ENCODE measurements at places on chromosomes 3 and 15.

DNA sequence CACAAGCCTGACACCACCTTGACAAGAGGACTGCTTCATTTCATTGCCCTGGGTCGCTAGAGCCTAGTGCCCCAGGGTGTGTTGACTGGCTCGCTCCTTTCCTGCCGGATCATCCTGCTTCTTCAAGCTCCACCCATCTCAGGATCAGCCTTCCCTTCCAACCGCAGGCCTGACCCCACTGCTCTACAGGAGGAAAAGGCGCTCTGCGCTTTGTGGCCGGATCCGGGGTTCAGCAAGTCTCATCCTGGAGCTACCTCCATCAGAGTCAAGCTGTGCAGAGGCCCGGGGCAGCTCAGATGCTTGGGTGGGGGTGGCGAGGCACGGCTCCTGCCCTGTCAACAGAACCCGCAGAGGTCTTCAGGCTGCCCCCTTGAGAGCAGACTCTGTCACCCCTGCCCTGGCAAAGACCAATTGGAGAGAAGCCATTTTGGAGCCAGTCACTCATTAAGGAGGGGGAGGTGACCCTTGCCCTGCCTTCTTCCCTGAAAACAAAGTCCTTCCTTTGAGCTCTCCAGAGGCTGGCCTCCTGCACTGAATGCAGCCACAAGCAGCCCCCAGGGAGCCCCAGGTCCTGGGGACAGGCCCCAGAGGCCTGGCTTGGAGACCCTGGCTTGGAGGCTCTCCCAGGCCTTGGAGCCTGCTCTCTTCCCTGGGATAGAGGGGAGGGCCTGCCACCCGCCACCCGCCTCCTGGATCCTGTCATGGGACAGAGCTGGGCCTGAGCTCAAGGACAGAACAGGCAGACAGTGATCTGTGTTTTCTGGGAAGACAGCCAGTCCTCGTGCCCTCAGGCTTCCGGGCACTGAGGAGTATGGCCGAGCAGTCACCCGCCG, 80.3 kb downstream of the CPN2 start:
- DNase-seq: no peak

GRCh38 chr3:12541625-12542024, 3.7 kb downstream of the MKRN2OS start:
- DNase-seq: no peak

- DNase-seq: no peak
Observed at GRCh38 chr3:170717410-170718402, 131.8 kb upstream of the SLC7A14 start.

DNA sequence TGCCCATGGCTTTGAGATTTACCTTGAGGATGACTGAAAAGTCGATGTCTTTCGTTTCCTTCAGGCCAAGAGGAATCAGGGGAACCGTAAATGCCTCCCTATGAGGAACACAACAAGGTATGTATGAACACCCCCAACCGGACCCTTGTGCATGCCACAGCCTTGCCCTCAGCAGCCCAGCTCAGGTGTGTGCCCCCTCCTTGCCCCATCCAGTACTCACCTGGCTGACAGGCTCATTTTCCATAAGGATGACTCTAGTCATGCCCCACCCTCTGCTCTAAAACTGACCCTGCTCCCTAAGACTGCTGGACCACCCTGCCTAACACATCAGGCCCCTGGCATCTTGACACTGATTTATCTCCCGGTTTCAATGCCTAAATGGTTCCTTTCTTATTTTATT, 270.0 kb downstream of the GOLGA6L6 start:
- no peak for DNase-seq

- no peak for DNase-seq
Observed at GRCh38 chr3:25903371-25904129, 113.7 kb downstream of the OXSM start.

DNA sequence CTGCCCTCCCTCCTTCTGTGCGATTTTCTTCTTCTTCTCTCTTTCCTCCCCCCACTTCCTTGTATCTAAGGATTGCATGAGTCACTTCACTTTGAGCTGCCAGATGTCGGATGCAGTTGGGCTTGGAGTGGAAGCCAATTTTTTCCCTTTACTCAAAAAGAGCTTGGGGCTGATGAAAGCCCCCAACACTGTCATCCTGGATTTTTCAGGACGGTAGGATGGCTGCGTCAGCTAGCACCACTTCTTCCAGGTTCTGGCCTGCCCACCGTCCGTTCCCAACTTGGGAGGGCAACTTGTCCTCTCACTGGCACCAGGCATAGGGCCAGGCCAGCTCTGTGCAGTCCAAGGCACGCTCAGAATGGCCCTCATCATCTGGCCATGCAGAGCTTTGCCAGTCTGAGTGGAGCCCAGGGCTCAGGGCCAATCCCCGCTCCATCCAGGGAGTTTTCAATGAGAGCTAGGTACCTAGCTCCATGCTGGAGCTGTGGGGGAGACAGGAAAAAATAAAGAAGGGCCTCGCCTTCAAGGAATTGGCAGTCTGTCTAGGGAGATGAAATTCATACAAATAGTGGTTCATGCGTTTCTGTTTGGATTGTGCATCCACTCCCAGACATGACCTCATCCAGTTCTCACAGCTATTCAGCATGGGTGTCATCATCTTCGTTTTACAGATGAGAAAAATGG, 47.7 kb upstream of the INSYN1 start:
- no peak for DNase-seq

DNA sequence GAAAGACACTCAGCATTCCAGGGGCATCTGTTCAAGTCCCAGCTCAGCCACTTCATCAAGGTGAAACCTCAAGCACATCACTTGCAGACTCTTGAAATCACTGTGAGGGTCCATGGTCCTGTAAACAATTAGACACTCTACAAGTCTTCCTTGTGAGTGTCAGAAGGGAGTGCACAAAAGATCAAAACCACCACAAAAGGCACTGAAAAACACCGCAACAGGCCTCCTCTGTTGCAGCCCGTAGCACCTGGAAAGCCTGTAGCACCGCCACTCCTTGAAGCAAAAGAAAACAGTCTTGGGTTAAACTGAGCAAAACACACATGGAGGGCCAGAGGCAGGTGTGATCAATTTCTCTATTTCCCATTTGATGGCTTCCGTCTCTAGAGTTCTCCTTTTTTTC, 63.8 kb upstream of the SNRK start:
- DNase-seq: no peak

GRCh38 chr15:63238171-63238570, 39.2 kb upstream of the APH1B start:
- no peak for DNase-seq

GRCh38 chr3:12869035-12869621, 27.8 kb upstream of the RPL32 start:
- no peak for DNase-seq

GRCh38 chr3:180871901-180872300, 40.6 kb upstream of the FXR1 start:
- DNase-seq: no peak

GRCh38 chr3:56042326-56042951, 425.8 kb downstream of the ERC2 start:
- no peak for DNase-seq

DNA sequence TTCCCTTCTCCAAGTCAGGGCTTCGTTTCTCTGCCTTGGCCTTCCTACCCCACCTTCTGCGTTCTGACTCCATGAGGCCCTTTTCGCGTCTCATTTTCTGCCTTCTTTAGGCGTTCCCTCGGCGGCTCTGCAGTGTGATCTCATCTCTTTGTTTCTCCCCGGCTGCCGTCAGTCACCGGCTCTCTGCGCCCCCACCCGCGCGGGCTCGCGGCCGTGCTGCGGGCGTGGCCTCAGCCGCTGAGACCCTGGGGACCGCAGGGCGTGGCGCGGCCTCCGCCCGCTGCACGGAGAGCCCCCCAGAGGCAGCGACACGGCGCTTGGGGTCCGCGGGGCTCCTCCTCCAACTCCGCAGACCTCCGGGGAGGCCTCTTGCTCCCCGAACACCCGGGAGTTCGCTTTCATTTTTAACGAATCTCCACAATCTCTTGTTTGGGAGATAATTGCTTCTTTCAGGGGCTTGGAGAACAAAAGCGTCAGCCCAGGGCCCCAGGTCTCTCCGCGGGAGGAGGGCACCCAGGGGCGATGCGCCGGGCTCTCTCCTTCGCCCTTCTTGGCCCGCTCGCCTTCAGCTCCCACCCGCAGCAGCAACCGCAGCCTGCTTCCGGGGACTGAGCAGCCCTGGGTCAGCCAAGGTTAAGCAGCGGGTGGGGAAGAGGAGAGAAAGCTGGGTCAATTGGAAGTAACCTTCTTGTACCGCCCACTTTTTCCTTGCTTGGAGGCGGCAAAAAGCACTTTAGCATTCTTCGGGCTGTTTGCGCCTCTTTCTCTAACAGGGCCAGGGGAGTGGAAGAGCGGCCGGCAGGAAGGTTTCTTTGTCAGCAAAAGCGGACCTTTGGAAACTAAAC, 35.2 kb downstream of the GAP43 start:
- DNase-seq: peak; percentile 38

DNA sequence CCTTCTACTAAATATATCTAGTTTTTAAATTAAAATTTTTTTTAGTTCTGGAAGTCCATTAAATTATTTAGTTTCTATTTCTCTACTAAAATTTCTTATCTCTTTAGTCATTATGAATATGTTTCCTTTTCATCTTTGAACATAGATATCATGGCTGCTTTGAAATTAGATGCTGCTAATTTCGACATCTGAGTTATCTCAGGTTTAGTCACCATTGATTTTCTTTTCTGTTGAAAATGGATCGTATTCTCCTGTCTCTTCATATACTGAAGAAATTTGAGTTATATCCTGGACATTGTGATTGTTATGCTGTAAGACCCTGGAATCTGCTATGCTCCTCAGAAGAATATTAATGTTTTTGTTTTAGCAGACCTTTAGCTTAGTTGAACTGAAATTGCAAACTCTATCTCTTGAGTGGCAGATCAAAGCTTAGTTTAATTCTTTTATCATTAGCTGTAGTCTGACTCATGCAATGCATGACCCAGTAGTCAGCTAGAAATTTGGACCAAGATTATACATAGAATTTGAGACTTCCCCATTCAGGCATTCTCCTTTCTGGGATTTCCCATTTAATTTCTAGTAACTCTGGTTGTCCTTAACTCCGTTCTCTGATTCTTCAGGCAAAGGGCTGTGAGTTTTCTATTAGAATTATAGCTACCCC, 439.8 kb upstream of the IL12A start:
- no peak for DNase-seq

GRCh38 chr3:115523458-115523857, 99.9 kb upstream of the GAP43 start:
- DNase-seq: no peak

- no peak for DNase-seq
Observed at GRCh38 chr15:75459581-75459980, 8.1 kb upstream of the SIN3A start.

- DNase-seq: no peak
Observed at GRCh38 chr3:71163198-71163918, 420.2 kb downstream of the FOXP1 start.

DNA sequence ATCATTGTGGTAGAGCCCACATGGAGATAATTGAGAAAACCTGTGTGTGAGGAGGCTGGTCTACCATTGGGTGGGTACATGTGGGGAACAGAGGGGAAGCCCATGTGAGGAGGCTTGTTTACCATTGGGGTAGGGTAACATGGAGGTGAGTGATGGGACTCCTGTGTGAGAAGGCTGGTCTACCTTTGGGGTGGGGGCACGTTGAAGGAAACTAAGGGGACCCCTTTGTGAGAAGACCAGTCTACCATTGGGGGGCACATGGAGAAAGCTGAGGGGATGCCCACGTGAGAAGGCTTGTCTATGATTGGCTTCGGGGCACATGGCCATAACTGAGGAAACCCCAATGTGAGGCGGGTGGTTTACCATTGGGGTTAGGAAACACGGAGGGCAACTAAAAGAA, 158.5 kb downstream of the FBLN2 start:
- DNase-seq: no peak

DNA sequence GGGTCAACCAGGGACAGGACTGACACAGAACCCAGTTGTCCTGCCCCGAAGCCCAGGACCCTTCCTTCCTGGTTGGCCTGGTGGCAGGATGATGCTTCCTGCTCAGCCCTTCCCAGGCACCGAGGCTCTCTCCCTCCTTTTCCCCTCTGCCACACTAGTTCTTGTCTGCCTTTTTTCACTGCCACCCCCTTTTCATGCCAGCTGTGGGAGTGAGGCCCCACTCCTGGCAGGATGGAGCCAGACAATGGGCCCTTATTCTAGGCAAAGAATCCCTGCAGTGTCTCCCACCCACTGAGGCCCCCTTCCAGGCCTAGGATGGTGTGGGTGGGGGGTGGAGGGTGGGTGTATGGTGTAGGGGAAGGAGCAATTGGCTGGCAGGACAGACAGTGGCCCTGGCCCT, 1.1 kb upstream of the SCAMP5 start:
- DNase-seq: no peak

DNA sequence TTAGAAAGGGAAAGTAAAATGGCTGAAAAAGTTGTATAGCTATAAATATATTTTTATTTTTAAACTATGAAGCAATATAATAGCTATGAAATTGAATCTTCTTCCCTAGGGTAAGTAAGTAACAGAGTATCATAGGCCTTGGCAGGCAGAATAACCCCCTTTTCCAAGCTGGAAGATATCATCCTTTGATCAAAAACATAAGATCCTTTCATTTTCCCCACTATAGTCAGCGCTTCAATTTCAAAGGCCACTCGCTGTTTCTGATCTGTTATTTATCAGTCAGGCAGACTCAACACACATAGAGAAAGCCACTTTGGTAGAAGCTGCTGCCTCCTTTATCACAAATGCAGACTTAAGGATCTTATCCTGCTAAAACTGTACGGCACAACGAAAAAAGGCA, 74.0 kb upstream of the UBE2E2 start:
- DNase-seq: no peak

- no peak for DNase-seq
Observed at GRCh38 chr15:79572691-79573404, 140.7 kb downstream of the MINAR1 start.

GRCh38 chr3:182921665-182922355, 58.5 kb downstream of the DCUN1D1 start:
- no peak for DNase-seq

DNA sequence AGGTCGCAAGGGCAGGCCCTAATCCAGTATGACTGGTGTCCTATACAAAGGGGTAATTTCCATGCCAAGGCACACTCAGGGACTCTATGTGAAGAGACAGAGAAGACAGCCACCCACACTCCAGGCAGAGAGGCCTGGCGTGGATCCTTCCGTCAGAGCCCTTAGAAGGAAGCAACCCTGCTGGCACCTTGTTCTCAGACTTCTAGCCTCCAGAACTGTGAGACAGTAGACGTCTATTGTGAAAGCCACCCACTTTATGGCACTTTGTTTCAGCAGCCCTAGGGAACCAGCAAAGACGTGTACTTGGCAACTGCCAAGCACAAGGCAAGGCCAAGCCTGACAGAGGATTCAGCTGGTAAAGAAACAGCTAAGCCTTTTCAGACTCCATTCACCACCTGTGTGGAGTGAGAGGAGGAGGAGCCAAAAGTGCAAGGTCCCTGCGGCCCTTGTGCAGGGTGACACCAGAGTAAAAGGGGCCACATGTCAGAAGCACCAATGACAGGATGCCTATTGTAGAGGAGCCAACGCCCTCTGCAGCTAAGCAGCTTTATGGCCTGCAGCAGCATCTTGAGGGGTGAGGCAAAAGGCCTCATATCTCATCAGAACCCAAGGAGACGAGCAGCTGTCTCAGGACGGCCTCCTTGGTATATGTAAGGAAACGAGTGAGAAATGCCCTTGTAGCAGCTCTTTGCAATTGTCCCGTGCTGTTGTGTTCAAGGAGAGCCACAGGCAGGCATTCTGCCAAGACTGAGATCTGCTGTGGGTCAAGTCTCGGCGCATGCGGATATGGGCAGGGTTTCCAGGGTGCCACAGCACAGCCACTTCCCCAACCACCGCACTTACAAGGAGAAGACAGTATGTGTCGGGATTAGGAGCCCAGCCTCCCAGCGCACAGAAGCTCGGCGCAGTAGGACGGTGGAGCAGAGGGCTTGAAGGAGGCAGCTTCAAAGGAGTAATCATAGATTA, 121.5 kb upstream of the LIPC start:
- no peak for DNase-seq

Measured in effector memory CD4-positive, alpha-beta T cell (primary cell).